ENCODE measurements at places on chromosomes 2 and 18.

DNA sequence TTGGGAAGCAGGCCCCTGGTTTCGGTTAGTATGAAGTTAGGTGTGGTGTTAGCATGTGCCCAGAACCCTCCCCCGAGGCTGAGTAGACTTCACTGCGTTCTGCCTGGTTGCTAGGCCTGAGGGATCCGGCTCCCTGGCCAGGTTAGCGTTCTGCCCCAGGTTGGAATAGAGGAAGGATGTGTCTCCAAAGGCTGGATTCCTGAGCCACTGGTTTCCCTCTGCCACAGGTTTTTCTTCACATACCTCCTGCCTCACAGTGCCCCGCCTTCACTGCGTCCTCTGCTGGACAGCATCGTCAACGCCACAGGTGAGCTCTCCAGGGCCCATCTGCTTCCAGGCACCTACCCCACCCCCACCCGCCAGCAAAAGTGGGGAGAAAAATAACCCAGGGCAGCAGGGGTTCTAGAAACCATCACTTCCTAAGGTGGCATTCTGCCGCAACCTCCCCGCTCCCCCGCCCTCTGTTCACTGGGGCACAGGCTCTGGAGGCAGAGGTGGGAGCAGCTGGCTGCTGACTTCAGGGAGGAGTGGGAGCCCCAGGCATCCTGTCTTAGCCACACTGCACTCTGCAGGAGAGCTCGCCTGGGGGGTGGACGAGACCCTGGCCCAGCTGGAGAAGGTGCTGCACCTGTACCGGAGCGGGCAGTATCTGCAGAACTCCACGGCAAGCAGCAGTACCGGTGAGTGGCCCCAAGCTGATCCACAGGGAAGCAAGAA lies 7.1 kb downstream of the PKDCC start:
- no peak for DNase-seq

GRCh38 chr18:79578396-79579260 lies 101.0 kb upstream of the CTDP1 start:
- no peak for DNase-seq

DNA sequence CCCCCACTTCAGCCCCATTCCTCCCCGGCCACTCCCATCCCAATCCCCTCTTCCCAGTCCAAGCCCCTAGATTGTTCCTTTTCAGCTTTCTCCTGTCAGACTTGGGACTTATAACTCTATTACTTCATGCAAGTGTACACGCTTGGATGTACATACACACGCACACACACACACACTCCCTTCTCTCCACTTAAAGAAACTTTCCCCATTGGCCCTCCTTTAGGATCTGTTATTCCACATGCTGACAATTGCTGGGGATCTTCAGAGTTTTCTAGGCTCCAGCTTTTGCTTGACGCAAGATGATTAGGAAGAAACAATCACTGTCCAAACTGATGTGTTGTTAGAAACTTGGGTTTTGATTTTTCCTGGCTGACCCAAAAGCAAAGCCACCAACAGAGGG lies 75.4 kb downstream of the CDK15 start:
- no peak for DNase-seq

DNA sequence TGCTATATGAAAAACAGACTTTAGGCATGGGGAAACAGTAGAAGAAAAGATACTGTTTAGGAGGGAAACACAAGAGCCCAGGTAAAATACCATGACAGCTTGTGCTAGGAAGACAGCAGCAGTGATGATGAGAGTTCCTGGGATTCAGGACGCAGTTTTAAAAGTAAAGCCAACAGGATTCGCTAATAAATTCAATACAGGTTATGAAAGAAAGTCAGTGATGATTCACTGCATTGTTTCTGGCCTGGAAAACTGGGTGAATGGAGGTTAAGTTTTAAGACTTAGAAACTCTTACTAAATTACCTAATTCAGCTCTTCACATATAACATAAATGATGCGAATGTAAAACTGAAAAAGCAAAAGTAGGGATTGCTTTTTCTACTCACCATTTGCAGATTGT lies 27.9 kb upstream of the RNU4ATAC start:
- no peak for DNase-seq

DNA sequence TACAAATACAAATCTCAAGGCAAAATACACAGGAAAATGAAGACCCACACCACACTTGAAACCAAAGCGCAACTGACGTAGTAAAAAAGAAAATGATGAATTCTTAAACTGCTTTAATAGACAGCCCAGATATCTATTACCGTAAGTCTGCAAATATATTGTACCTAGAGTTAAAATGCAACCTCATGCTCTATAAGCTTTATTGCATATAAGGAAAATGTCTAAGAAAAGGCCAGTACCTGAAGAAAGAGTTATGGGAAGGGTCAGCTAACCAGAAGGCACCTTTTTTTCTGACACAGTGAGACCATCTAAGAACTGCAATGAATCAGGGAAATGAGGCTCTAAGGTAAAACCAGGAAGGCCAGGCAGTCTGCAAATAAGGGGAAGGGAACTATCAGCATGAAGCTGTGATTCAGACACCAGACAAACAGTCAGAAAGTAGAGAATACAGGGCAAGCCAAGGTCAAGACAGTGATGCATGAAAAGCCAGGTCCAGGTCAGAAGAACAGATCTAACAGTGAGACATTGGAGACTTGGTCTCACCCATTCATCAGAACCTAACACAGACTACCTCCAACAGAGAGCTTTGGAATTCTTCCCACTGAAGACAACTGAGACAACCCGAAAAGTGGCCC lies 46.9 kb downstream of the PDE11A start:
- DNase-seq = no peak

- DNase-seq = no peak
Observed at GRCh38 chr2:20143263-20143662, 81.7 kb downstream of the SDC1 start.

- peak; percentile 31 for DNase-seq
Observed at GRCh38 chr2:233480490-233481202, 85.9 kb downstream of the USP40 start.

GRCh38 chr2:12534646-12535263 lies 182.0 kb upstream of the TRIB2 start:
- no peak for DNase-seq

DNA sequence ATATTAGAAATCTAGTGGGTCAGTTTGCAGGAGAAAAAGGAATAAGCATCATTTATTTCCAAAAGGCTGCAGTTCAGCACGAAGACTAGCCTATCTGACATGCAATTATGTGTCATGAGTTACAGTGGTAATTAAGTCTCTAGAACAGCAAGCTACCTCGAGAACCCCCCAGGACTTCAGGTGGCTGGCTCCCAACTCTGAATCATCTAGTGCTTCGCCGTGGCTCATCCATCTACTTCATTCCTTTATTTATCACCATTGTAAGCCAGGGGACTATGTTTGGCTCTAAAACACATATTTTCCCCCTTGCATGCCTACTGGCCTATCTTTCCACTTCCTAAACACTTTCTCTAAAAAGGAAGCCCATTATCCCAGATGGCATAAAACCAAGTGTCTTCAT lies 121.6 kb downstream of the TXNL1 start:
- no peak for DNase-seq

DNA sequence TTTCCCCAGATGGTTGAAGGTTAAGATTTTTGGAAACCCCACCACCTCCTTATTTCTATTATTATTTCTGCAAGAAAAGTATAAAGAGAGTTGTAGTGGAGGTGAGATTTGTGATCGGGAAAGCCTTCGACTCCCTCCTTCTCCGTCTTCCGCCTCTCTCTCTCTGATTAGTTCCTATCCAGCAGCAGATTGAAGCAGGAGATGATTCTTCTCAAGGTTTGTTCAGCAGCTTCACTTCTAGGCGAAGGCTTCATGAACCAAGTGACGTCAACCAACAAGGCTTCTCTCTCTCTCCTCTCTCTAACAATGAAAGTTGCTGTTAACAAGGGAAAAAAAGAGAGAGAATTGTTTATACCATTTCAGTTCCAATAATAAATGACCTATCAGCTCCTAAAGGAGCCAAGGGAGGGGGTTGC lies at the start of gene BAZ2B:
Gene BAZ2B, minus strand, starts transcription at position 263 of the 416 bp plus-strand sequence. CDS start 137,829 bp downstream, outside the sequence.
- peak; percentile 30 for DNase-seq

GRCh38 chr2:40642237-40642636 lies 190.3 kb upstream of the SLC8A1 start:
- DNase-seq = no peak

GRCh38 chr2:232325324-232326273 lies 53.0 kb upstream of the ALPP start:
- DNase-seq = peak; percentile 54

DNA sequence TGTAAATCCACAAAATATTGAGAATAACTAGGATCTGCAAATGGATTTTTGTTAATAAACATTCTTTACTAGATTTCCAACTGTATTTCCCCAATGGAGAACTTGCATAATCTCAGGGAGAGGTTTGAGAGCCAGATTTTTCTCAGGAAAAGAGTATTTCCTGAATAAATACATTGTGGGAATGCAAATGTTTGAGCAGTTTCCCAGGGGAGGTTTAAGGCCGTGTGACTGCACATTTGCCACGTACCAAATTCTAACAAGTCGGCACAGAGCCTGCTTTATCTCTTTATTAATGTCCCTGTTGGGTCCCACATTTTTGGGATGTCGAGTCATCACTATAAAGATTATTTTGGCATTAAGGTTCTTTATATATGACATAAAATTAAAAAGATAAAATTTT lies 27.0 kb downstream of the TFPI start:
- DNase-seq = no peak

DNA sequence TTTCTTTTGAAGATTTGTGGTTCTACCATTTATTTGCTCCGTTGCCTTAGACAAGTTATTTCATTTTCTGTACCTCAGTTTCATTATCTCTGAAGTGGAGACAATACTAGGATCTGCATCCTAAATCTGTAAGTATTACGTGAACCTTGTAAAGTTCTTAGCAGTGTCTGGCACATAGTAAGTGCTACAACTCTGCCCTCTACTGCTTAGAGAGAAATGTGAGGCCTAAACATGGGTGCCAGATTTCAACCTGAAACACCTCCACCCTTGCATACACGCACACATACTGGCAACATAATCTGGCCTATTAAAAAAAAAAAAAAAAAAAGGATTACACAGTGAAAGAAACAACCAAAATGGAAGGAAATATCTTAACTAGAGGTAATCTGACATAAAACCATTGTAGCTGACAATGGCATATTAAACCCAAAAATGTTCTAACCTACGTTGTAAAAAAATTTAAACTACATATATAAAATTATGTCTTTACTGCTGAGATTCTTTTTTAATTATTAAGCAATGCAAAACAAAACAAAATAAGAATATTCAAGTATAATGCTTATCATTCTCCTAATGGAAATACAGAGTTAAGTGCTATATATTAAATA lies 132.6 kb downstream of the MAP2 start:
- peak; percentile 55 for DNase-seq

DNA sequence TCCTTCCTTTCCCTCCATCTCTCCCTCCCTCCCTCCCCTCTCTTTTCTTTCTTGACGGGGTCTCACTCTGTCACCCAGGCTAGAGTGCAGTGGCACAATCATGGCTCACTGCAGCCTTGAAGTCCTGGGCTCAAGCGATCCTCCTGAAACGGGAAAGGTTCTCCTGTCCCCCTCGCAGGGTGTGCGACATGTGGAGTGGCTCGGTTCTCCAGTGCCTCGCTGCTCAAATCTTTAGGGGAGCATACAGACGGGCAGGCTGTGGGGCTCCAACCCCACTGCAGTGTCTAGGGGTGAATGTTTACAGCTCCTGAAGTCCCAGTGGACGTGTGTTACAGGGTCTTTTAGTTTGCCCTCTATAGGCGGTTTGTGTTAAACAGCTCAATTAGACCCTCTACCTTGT lies 74.0 kb downstream of the MEX3C start:
- no peak for DNase-seq

DNA sequence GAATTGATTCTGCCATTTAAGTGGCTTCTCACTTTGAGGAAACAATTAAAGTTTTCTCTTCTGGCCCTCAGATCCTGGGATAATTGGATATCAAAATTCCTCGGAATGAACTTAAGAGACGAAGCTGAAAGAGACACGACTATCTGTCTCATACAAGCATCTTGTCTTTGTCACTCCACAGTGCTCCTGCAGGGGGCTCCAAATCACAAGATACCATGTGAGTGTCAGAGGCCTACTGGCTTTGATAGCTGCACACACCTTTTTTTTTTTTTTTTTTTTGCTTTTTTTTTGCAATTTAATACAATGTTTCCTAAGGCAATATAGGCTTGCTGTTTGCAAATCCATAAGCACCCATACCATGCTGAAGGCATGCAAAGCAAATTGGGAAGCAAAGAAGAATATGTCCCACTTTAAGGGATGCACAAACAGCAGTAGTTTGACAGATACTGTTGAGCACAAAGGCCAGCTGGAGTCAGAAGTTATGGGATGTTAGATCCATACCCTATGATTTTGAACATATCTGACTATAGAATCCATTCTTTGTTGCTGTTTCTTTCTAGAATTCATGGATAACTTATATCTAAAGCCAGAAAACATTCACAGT lies 109.0 kb upstream of the CBLN2 start:
- no peak for DNase-seq

- DNase-seq = no peak
Observed at GRCh38 chr2:120734930-120735651, 577 bp upstream of the GLI2 start.

- DNase-seq = no peak
Observed at GRCh38 chr2:229748950-229749349, 34.6 kb upstream of the DNER start.

- no peak for DNase-seq
Observed at GRCh38 chr18:28728891-28729290, 552.0 kb upstream of the CDH2 start.

- no peak for DNase-seq
Observed at GRCh38 chr2:153179808-153180207, 298.8 kb downstream of the RPRM start.

- DNase-seq = no peak
Observed at GRCh38 chr2:238863749-238864206, 15.9 kb downstream of the TWIST2 start.

GRCh38 chr2:33526132-33526531 lies 49.7 kb downstream of the RASGRP3 start:
- DNase-seq = no peak

- DNase-seq = no peak
Observed at GRCh38 chr18:43222501-43222900, 54.8 kb downstream of the SYT4 start.

DNA sequence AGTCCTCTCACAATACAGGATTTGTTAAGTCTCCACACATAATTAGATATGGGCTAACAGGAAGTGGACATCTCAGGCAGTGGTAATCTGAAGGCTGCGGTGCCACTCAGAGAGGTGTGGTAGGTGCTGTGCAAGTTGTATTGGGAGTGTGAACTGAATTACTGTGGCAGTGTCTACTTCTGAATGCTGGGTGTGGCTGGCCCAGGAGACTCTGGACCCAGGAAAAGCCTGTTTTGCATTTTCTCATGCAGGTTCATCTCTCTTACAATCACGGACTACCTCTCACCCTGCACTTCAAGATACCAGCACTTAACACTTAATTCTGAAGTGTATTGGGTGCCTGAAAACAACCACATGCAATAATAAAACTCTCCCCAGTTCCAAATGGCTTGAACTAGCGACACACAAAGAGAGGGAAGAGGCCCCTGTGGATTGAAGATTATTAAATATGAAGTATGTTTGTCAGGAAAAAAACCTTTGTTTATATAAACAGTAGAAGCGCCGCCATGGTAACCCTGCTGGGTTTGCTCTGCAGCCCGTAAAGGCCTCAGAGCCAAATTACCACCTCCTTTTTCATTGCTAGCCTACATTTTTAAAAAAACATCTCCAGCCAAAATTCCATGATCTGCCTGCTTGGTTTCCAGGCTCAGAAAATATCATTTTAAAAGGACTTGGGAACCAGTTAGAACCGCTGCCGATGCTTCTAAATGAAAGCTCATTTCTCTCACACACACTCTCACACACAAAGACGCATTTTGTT lies 77.5 kb downstream of the GFPT1 start:
- DNase-seq = no peak
